Left renal cortex interstitium (tissue), 4 donors: ENCODE measurements at places on chromosomes 1 and 21.

DNA sequence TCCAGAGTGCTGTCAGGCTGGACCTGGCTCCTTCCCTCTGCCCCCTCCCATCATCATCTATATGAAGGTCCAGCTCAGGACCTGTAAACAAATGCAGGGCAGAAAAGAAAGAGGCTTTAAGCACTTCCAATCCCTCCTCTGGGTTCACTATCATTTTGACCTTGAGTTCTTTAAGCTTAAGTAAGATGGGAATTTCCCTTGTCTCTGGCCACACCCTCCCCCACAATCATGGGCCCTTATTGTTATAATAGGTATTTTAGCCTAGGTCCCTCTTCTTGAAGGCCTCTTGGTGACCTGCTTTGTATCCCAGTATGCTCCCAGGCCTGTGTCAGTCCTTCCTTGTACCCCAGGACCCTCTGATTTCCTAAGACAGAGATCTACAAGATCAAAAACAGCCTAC lies 45.1 kb upstream of the EPS15 start:
- no peak for DNase-seq

- no peak for DNase-seq
Measured at GRCh38 chr1:89547563-89548116, 23.0 kb downstream of the LRRC8B start.

DNA sequence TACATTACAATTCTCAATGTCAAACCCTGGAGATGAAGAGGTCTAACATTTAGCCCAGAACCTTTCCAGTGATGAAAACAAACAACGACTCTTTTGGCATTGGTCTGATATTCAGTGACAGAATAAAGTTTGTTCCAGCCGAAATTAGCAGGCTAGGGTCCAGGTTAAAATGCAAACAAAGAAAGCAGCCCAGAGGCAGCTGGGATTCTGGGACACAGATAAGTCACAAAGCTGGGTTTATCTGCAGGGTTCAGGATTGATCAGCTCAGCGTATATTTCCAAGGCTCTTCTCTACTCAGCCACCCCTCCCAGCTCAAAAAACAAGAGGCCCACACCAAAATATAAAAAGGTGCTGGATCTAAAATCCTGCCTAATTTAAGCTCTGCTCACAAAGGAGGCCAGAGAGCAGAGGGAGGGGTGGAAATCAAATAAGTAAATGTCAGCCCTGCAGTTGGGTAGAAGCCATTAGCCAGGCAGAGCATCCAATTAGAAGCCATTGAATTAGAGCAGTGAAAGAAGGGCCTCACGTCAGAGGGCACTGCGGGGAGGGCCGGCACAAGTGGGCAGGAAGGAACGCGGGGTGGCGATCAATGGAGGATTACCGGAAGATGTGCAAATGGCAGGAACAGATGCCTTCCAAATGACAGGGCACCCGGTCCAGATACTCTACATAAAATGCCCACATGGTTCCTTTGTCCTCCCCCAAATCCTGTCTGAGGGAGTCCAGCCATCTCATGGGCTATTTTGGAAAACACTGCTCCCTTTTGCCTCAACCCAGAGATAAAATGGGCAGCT lies 3.2 kb upstream of the KLHDC8A start:
- DNase-seq: no peak

- DNase-seq: no peak
Measured at GRCh38 chr1:233828480-233828879, 76.0 kb upstream of the SLC35F3 start.
